BJ (cell line): ENCODE measurements at places on chromosomes 3 and 15.
A peak's percentile ranks its signal among the peaks of the same experiment; 100 is the strongest.

DNA sequence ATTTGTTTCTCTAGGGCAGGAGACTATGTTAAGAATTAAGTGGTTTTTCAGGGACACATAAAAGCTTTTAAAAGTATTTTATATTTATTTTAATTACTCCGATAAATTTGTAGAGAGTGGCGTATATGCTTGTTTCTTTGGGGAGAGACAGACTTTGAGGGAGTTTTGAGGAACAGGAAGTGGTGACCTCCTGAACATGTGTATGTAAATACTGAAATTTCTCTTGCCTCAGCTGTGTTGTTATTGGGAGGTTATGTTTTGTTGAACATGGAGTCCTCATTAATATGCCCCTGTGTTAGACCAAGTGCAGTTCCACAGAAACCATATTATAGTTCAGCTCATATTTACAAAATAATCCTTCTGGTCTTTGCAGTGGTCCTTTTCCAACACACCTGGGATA, 41.8 kb upstream of the UTS2B start:
- no peak for DNase-seq

DNA sequence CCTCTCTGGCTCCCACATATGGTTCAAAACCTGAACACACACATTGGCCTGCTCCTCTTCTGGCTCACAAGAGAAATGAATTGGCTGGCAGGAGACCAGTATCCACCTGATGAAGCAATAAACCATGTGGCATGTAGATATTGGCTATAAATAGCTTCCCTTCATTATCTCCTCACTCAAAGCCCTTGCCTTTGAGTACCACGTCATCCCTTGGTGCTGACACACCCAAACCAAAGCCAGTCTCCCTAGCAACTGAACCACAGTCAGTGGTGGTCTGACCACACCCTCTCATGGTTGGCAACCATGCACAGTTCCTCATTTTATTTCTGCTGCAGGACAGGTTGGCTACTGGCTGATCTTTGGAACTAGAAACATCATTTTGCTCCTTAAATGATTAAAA, 98.8 kb downstream of the ZNF621 start:
- DNase-seq, result no peak

DNA sequence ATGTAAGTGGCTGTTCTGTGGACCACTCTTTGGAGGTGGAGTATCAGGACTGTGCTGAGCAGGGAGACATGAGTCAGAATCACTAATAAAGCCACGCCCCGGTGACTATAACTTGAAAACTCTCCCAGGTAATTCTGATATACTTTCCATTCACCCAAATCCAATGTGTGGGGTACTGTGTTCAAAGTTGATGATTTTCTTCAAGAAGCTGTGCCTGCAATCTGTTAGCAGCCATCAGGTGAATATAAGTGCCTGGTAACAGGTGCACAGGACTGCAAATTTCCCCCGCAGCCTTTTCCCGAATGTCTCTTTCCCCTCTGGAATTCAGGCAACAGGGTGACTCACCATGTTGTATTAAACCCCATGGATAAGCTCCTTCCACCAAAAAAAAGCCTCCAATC, 17.0 kb downstream of the MAGI1 start:
- DNase-seq, result no peak

- DNase-seq, result no peak
These were observed 35.2 kb upstream of the SPATA12 start for GRCh38 chr3:57025237-57025636.

- DNase-seq, result no peak
These were observed at the start of gene UNC13C for GRCh38 chr15:53978253-53978906. UNC13C (plus strand) TSS chr15:53978441; CDS start chr15:54012904, 34,463 bp downstream.

DNA sequence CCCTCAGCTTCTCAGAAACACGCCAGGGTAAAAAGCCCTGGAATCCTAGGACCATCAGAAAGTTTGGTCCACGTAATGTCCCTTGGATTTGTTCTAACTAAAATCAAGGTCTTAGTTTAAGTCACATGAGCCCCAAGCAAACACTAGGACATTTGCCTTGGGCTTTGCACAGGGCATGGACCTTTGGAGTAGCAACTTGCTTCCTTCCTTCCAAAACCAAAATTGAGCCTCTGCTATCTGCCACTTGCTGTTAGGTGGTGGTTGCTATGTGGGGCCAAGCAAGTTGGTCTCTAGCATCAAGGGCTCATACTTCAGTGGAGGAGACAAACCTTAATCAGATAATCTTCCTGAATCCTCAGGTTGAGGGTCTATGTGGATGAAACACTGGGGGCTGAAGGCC, 4.0 kb upstream of the DAG1 start:
- DNase-seq, result no peak

DNA sequence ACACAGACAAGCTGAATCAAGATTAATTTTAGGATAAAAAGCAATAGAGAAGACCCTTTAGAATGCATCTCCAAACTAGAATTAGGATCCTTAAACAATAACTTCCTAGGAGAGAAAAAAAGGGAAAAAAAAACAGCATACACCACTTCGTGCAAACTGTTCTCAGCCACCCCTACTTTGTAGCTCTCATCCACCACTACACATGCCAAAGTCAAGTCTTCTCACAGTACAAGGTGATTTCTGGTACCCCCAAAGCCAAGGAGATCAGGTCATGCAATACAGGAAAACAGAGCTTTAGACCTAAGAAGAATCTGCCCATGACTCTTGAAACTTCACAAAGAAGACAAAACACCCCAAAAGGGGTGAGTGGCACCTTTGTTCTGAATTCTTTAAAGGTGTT, 166.9 kb downstream of the SUCNR1 start:
- DNase-seq, result no peak

DNA sequence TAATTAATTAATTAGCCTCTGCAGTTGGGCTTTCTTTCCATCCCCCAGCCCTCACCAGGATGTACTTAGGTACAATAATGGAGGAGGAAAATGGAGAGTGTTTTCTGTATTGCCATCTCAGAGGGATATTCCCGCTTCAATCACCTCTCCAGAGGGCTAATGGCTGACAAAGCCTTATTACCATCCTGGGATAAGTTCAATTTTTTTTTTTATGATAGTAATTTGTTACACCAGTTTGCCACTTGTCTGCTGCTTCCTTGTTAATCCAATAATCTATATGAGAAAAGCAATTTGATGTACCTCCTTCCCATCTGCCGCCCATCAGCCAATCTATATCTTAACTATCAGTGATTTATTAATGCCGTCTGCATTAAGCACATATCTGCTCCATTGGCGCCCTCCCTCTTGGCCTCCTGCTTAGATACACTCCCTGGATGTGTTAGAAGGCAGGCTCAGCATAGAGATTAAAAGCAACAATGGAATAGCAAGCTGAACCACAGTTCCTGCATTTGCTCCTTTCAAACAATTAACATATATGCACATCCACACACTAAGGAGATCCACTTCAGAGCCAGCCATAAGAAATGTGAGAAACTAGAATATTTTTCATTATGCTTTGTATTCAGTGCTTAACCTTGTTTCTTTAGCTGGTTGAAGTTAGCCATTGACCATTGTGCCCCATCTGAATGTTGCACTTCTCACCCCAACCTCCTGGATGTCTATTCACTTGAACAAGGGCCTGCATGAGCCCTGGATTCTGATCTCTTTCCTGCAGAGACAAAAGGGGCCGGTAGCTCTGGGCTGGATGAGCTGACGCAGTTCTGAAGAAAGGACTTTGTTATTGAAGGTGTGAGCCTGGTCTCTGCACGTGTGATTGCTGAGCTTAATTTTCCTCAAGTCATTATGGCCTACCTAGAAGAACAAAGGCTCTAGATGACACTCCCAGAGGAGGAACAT, 237.3 kb upstream of the GAP43 start:
- no peak for DNase-seq

- no peak for DNase-seq
These were observed 43.6 kb upstream of the MGLL start for GRCh38 chr3:127865941-127866340.

DNA sequence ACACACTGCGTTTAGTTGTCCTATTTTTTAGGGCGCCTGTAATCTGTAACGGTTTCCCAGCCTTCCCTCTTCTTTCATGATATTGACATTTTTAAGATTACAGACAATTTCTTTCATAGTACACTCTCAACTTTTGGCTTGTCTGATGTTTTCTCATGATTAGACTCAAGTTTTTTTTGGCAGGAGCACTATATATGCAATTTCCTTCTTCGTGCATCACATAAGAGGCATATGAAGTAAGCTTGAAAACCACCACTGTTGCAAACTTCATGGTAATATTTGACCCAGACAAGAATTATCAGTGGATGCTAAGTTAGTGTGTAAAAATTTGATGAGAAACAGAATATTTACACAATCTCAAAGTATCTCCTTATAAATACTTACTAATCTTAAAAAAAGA, 119.2 kb upstream of the CMC1 start:
- no peak for DNase-seq

- DNase-seq, result no peak
These were observed 1.7 kb downstream of the STOML1 start for GRCh38 chr15:73990250-73991005.

DNA sequence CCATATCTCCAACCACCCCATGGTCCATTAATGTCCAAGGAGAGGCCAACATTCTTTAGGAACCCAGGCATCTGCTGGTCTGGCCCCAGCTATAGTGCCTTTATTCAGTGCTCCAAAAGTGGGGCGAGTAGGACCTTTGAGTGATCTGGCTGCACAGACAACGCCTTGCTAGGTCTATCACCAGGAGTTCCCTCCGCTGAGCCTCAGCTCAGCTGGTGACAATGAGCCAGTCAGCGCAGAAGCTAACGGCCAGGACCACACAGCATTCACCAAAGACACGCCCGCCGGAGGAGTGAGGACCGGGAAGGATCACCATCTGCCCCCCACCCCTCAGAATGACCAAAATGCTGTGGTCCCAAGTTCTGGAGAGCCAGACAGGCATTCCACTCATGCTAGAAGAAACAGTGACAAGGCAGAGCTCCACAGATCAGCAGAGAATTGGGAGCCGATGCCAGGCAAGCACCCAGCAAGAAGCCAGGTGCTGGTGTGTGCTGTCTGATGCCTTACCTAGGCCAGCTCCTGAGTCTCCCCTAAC, 19.0 kb downstream of the TBC1D2B start:
- DNase-seq, result no peak

DNA sequence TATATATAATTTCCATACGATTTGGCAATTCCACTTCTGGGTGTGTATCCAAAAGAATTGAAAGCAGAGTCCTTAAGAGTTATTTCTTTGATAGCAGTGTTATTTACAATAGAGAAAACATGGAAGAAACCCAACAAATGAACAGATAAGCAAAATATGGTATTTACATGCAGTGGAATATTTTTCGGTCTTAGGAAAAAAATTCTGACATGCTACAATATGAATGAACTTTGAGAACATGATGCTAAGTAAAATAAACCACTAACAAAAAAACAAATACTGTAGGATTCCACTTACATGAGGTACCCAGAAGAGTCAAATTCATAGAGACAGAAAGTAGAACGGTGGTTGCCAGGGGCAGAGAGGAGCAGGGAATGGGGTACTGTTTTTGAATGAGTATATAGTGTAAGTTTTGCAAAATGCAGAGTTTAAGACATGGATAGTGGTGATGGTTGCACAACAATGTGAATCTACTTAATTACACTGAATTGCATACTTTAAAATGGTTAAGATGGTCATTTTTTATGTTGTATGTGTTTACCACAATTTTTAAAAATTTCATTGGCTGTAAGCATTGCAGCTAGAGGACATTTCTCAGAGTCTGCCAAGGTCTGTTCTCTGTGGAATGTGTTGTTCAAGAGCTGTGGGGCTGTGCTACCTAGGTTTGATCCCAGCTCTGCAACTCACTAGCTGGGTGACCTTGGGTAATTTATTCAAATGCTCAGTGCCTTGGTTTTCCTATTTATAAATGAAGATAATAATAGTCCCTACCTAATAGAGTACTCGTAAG, 122.1 kb downstream of the MEX3B start:
- DNase-seq, result no peak

- DNase-seq, result no peak
These were observed 7.3 kb upstream of the RTP3 start for GRCh38 chr3:46490338-46491084.

- no peak for DNase-seq
These were observed 298.1 kb downstream of the NSUN3 start for GRCh38 chr3:94360987-94361386.

DNA sequence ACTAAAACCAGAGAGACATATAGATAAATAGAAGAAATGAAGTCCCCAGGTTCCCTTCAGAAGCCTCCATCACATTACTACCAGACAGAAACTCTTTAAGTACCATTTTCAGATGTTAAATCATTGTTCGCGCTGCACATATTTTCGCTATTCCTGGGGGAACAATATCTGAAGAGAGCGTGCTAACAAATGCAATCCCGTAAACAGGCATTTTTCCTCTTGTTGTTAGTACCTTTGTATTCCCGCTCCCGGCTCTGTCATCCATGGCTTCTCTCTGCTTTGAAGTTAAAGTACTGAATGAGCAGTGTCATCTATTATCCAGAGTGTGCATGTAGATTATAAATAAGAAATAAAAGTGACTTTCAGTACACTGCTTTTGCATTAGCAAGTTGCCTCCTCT, 412.3 kb downstream of the FOXP1 start:
- no peak for DNase-seq

DNA sequence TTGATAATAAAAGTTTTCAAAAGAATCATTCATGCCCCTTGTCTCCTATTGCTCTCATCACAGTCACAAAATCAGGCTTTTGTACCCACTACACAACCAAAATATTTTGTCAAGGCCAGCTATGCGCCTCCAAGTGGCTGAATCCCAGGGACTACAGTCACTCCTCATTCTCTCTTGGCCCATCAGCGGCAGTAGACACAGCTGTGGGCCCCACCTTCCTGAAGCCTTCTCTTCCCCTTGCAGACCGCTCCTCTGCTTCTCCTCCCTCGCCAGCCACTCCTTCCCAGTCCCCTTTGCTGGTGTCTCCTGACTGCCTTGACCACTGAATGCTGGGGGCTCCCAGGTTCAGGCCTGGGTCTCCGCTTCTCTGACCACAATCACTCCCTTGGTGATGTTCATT, 52.1 kb downstream of the LSM3 start:
- no peak for DNase-seq

- no peak for DNase-seq
These were observed 20.3 kb downstream of the GMPS start for GRCh38 chr3:155890671-155891190.

- DNase-seq, result no peak
These were observed 432.1 kb downstream of the NSUN3 start for GRCh38 chr3:94494992-94495391.

- DNase-seq, result no peak
These were observed 26.5 kb downstream of the EFHB start for GRCh38 chr3:19907523-19907922.

- no peak for DNase-seq
These were observed 74.5 kb upstream of the SLC6A1 start for GRCh38 chr3:10918011-10918410.

DNA sequence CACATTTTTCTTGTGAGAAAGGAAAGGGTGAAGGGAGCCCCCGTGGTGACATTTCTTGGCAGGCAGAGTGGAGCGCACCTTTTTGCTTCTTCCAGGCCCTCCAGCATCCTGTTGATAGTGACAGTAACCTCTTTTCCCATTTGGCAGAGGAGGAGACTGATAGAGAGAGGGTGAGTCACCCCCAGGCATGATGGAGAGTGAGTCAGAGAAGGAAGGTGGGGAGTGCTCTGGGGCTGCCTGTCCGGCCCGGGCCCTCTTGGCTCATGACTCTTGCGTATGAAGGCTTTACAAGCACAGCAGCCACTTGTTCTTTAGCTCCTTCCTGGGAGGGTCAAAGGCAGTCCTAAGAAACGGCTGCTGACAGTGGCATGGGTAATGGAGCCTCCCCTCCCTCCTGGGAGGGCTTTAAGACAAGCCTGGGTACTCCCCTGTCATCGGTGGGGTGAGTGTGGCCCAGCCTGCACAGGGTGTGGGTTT, 16.0 kb downstream of the ANKRD63 start:
- DNase-seq, result peak; percentile 70
